ENCODE measurements at places on chromosomes 5 and 9. TPM values are rescaled to one million over a fixed set of nuclear protein-coding genes. Genes with fewer than 3 reads are reported as not detected.

RPL12 gene
- total RNA-seq = 1,248 TPM

DNA sequence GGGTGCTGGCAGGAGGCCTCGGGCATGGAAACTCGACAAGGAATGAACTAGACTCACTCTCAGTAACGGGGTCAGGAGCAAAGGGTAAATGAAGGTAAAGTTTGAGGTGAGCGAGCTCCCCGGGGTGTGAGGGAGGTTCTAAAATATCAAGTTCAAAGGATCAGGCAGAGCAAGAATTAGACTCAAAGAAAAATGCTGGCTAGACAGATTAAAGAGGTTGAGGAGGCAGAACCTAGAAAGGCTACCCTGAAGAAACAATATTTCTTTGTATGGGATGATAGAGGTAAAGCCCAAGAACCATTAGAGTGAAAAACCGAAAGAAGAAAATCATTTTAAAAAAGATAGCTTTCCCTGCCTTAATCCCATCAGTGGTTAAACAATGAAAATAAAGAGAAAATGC lies 386.7 kb upstream of the MEF2C start:
- no peak for DNase-seq

SLC4A9 gene
- total RNA-seq = 0.16 TPM

GCNT4 gene
- total RNA-seq = 2.1 TPM
